ENCODE measurements at places on chromosomes 5 and 9.

DNA sequence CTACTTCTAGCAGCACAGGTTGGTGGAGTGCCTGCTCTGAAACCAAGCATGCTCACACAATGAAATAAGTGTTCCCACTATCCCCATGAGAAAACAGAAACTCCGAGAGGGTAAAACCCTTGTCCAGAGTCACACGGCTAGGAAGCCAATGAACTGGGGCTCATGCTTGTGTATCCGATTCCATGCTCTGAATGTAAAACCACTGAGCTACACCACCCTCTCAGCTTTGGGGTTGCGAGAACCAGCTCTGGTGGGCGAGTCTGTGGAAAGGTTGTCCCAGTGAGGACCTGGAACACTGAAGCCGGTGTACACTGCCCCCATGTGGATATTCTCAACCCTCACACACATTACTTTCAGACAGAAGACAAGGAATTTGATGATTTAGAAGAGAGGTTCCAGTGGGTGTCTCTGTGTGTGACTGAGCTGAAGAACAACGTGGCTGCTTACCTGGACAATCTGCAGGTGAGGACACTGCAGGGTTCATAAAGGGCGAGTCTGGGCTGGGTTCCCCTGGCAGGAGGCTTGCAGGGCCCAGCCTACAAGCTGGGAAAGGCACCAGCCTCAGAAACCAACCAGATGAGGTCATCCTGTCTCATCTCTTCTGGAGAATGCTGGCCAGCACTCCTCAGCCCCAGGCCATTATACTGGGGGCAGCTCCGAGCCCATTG lies 37.4 kb downstream of the ARHGEF37 start:
- DNase-seq, result peak; percentile 75
- H3K4me1 ChIP-seq, result peaks cover 33% of the 10 kb centered on the region
- no peaks in the 10 kb centered on the region for H3K27me3 ChIP-seq

- H3K27ac ChIP-seq, result peak overlapping the region; percentile 99
- H3K27me3 ChIP-seq, result no peaks in the 10 kb centered on the region
- DNase-seq, result no peak
- H3K4me3 ChIP-seq, result peak overlapping the region; percentile 19
- peaks cover 84% of the 10 kb centered on the region for H3K4me1 ChIP-seq
Measured at GRCh38 chr9:109478051-109478563, 20.0 kb downstream of the PTPN3 start.

DNA sequence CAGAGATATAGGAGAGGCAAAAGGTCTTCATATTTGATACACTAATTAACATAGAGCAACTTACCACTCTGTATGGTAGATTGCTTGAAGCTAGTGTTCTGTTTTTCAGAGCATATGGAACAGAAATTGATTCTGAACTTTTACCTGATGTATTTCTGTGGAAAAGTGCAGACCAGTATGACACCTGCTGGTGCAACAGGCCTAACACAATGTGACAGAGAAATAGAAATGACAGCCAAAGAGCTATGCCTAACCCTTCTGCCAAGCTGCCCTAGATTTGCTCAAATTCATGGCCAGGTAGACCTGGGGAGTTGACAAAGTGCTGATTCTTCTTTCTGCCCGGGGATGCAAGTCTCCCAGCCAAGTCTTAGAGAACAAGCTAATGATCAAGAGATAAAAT lies 65.4 kb upstream of the RNF180 start:
- no peaks in the 10 kb centered on the region for H3K27me3 ChIP-seq
- H3K4me1 ChIP-seq, result no peaks in the 10 kb centered on the region
- H3K27ac ChIP-seq, result no peak overlapping the region

- no peak for DNase-seq
- H3K4me3 ChIP-seq, result no peak overlapping the region
- H3K27ac ChIP-seq, result no peak overlapping the region
- H3K4me1 ChIP-seq, result no peaks in the 10 kb centered on the region
- no peaks in the 10 kb centered on the region for H3K36me3 ChIP-seq
- peaks cover 6% of the 10 kb centered on the region for H3K27me3 ChIP-seq
Measured at GRCh38 chr9:18857334-18857733, 175.7 kb downstream of the SAXO1 start.

GRCh38 chr5:1732945-1733344 lies 66.7 kb downstream of the MRPL36 start:
- no peaks in the 10 kb centered on the region for H3K4me1 ChIP-seq
- no peak overlapping the region for H3K27ac ChIP-seq
- no peaks in the 10 kb centered on the region for H3K36me3 ChIP-seq
- peaks cover 97% of the 10 kb centered on the region for H3K27me3 ChIP-seq
- H3K4me3 ChIP-seq, result no peak overlapping the region

DNA sequence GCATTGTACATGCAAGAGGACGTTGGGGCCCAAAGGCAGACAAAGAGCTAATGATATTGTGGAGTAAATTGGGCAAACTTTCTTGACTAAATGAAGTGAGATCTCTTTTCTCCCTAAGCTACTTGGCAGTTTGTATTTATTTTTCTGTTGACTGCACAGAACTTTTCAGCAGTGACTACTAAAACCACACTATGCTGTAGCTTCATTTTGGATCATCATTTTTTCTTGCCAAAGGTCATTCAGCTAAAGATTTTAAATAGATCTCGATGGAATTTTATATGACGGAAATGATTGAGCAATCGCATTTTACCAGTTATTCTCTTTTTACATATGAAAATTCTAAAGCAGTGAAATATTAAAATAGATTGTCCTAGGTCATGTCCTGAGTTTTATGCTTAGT lies 286.1 kb upstream of the ACTBL2 start:
- no peak overlapping the region for H3K27ac ChIP-seq
- DNase-seq, result no peak
- H3K4me3 ChIP-seq, result no peak overlapping the region

DNA sequence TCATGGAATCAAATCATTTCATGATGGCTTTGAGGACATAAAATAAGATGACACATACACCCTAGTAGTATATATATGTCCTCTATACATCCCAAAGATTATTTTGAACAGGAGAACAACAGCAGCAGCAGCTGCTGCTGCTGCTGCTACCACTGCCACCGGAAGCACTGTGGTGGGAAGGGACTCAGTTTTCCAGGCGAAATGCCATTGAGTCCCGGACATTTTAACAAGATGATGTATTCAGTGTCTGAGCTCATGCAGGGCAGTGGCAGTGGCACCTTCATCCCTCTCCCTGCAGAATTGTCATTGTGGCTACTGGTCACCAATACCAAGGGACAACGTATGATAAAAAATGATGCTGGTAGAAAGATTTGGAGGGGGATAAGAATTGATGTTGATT lies 151.3 kb downstream of the CHSY3 start:
- no peak overlapping the region for H3K27ac ChIP-seq
- H3K4me1 ChIP-seq, result no peaks in the 10 kb centered on the region
- H3K4me3 ChIP-seq, result no peak overlapping the region
- H3K36me3 ChIP-seq, result no peaks in the 10 kb centered on the region
- DNase-seq, result no peak

GRCh38 chr5:126857472-126858410 lies 80.8 kb downstream of the LMNB1 start:
- no peak for DNase-seq
- H3K4me1 ChIP-seq, result no peaks in the 10 kb centered on the region
- H3K27ac ChIP-seq, result no peak overlapping the region
- H3K36me3 ChIP-seq, result no peaks in the 10 kb centered on the region
- H3K27me3 ChIP-seq, result no peaks in the 10 kb centered on the region

DNA sequence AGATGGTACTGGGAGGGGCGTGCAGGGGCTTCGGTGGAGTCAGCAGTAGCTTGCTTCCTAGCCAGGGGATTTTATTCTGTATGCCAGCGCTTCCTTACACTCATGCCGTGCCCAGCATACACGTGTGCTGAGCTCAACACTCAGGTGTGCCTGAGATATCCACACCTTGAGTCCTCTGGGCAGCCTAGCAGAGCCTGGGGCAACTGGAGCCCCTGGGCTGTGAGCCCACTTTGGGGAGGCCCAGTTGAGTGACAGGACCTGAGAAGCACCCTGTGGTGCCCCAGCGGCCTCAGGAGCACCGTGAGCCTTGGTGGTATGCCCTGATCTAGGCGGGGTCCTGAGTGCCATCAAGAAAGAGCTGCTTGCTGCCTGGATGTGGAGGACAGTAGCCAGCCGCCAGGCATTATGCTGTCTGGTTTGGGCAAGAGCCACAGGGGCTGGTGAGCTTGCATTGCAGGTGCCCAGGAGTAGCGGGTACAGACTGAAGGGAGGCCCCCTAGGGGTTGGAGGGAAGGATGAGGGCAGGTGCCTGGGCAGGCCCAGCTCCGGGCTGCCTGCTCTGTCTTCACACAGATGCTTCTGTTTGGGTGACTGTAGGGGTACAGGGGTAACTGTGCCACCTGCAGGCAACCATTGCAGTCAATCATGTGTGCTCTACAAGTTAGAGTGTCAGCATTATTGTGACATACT lies 42.9 kb downstream of the BNIP1 start:
- H3K4me3 ChIP-seq, result no peak overlapping the region
- H3K4me1 ChIP-seq, result no peaks in the 10 kb centered on the region
- H3K27ac ChIP-seq, result no peak overlapping the region

DNA sequence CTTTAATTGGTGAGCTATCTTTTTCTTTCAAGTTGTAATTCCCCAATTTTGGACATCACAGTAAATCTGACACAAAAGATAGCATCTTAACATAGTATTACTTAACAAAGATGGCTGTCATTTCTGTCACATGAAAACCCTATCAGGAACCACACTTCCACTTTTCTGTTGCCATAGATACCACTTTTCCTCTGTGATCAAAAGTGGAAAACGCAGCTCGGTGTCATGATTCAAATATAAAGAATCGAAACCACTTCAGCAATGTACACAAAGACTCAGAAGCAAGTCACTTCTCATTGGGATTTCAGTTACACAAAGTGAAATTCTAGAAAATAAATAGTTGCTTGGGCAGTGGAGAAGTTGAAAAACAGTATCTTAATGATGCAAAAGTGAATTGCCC lies 524.9 kb upstream of the ITGA1 start:
- no peak overlapping the region for H3K4me3 ChIP-seq
- no peak for DNase-seq
- no peaks in the 10 kb centered on the region for H3K4me1 ChIP-seq
- no peaks in the 10 kb centered on the region for H3K36me3 ChIP-seq

DNA sequence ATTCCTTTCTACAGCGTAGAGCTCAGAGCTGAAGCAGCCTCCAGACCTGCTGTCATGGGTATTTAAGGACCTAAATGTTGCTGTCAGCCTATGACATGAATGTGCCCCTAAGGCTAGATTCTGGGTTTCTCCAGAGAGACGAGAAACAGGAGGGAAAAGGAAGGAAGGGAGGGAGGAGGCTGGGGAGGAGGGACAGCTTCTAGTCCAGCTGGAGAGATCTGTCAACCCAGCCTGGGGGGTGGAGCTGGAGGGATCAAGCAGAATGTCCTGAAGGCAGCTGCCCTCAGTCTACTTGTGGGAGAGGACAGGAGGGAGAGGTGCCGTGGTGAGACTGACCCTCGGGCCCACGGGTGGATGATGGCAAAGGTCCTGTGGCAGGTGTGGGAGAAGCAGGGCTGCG lies 1.1 kb upstream of the DBH start:
- no peaks in the 10 kb centered on the region for H3K36me3 ChIP-seq
- no peak overlapping the region for H3K4me3 ChIP-seq
- H3K27me3 ChIP-seq, result peaks cover 98% of the 10 kb centered on the region
- no peak overlapping the region for H3K27ac ChIP-seq
- no peaks in the 10 kb centered on the region for H3K4me1 ChIP-seq

- no peak for DNase-seq
- no peaks in the 10 kb centered on the region for H3K36me3 ChIP-seq
- H3K4me3 ChIP-seq, result no peak overlapping the region
- no peaks in the 10 kb centered on the region for H3K27me3 ChIP-seq
- no peak overlapping the region for H3K27ac ChIP-seq
Measured at GRCh38 chr5:156376751-156377150, 49.8 kb downstream of the SGCD start.

DNA sequence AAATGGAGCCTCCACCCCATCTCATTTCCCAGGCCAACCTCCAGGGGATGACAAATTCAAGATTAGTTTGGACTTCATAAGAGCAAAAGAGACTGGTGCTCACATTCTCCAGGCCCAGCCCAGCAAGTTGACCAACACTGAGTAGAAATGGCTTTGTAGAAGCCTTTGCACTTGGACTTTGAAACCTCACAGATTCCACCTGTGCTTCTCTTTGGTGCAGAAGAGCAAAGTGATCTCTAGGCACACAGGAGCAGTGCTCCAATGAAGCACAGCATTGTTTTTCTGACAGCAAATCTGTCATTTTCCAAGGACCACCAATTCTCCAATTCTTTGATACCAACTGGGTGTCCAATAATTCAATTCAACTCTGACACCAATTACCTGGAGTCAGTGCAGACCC lies 17.1 kb upstream of the RNF145 start:
- peaks cover 20% of the 10 kb centered on the region for H3K4me1 ChIP-seq
- no peaks in the 10 kb centered on the region for H3K36me3 ChIP-seq
- H3K27ac ChIP-seq, result no peak overlapping the region
- H3K4me3 ChIP-seq, result no peak overlapping the region
- no peaks in the 10 kb centered on the region for H3K27me3 ChIP-seq

DNA sequence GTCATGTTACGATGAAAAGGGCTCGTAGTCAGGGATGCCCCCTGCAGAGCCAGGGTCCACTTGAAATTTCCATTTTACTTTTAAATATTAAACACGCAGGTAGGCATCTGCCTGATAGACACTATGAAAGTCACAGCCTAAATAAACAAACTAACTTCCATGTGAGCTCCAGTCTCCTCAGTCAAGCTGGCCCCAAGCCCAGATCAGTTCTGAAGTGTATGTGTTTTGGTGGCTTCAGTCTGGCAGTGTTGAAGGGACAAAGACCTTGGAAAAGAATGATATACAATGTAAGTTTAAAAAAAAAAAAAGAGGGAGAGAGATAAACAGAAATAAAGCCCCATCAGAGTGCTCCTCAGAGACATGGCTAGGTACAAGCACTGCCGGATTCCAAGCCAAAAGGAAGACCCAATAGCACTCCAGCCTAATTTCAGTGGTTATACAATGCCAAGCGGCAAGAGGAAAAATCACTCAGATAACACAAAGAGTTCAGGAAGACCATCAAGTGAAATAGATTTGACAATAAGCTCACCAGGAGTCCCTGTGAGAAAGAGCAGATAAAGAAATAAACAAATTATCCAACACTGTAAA lies 181.0 kb downstream of the BNC2 start:
- no peak for DNase-seq
- H3K27me3 ChIP-seq, result no peaks in the 10 kb centered on the region
- no peak overlapping the region for H3K27ac ChIP-seq
- H3K4me1 ChIP-seq, result no peaks in the 10 kb centered on the region

DNA sequence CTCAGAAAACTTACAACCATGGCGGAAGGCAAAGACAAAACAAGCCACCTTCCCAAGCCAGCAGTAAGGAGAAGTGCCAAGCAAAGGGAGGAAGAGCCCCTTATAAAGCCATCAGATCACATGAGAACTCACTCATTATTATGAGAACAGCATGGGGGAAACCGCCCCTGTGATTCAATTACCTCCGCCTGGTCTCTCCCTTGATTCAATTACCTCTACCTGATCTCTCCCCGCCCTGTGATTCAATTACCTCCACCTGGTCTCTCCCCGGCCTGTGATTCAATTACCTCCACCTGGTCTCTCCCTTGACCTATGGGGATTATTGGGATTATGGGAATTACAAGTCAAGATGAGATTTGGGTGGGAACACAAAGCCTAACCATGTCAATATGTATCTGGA lies 467.3 kb upstream of the FTMT start:
- H3K36me3 ChIP-seq, result no peaks in the 10 kb centered on the region
- no peaks in the 10 kb centered on the region for H3K4me1 ChIP-seq
- no peaks in the 10 kb centered on the region for H3K27me3 ChIP-seq
- no peak for DNase-seq

GRCh38 chr5:172403189-172403796 lies 51.0 kb downstream of the SH3PXD2B start:
- peaks cover 40% of the 10 kb centered on the region for H3K4me1 ChIP-seq
- 0 out of 2 replicates have a peak, but pooled peaks cover 5% of the 10 kb centered on the region for H3K36me3 ChIP-seq
- H3K27me3 ChIP-seq, result no peaks in the 10 kb centered on the region
- no peak overlapping the region for H3K4me3 ChIP-seq
- DNase-seq, result no peak
